ENCODE measurements at places on chromosomes 5 and 9.

DNA sequence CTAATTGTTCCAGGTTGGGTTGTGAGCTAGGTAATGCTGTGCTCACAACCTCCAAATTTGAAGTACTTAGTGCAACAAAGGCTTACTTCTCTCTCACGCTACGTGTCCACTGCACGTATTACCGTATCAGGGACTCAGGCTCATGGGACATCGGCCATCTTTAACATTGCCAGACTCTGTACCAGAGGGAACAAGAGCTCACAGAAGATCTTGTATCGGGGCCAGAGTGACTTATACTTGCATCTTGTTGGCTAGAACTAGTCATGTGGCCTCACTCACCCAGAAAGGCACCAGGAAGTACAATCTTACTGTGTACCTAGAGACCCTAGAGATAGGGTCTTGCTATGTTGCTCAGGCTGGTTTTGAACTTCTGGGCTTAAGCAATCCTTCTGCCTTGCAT lies 81.1 kb upstream of the KLF9 start:
- DNase-seq: no peak

- no peak for DNase-seq
Measured at GRCh38 chr5:56317923-56318561, 84.9 kb upstream of the ANKRD55 start.

- no peak for DNase-seq
Measured at GRCh38 chr9:79477955-79478771, 93.6 kb upstream of the TLE4 start.

- DNase-seq: peak; percentile 77
Measured at GRCh38 chr9:135961277-135961715, at the start of gene UBAC1. Gene UBAC1, minus strand, starts transcription at chr9:135961373. Its CDS starts 211 bp downstream, at chr9:135961162.

- DNase-seq: no peak
Measured at GRCh38 chr9:99041618-99042017, 63.3 kb upstream of the TGFBR1 start.

DNA sequence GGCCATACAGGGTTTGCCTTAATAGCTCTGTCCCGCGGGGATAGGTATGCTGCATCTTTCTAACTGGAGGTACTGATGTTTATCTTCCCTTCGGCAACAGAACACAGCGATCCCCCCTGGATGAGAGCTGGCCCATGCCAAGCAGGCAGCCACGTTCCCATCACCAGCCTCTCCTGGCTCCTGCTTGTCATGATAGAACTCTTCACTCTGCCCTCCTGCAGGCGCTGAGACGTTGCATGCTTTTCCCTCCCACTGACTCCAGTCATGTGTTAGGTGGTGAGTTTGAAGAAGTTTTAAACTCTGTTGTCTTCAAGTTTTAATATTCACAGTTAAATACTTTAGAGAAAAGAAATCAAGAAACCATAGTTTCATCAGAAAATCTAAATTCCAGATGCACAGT lies 60.0 kb downstream of the MED27 start:
- DNase-seq: no peak

DNA sequence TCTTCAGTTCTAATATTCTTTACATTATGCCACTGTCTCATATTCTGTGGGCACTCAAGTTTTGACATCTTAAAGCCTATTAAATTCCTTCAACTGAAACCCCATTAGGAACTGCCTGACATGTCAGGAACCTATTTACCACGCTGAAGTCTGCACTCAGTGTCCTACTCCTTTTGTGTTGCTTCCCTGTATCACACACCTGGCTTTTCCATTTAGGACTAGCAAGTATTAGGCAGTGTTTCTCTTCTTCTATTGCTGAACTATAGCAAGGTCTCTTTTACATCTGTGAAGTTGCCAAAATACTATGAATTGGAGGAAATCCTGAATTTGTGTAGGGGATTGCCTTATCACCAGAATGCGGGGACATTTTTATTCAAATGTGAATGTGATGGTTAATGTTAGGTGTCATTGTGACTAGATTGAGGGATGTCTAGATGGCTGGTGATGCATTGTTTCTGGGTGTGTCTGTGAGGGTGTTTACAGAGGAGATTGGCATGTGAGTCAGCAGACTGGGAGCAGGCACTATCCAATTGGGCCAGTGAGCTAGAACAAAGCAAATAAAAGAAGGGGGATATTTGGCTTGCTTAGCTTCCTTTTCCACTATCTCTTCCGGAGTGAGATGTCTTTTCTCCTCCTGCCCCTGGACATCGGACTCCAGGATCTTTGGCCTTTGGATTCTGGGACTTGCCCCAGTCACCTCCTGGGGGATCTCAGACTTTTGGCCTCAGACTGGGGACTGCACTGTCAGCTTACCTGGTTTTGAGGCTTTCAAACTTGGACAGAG lies 21.2 kb upstream of the VCAN start:
- no peak for DNase-seq

GRCh38 chr5:136906545-136906944 lies 541.2 kb upstream of the TRPC7 start:
- no peak for DNase-seq

DNA sequence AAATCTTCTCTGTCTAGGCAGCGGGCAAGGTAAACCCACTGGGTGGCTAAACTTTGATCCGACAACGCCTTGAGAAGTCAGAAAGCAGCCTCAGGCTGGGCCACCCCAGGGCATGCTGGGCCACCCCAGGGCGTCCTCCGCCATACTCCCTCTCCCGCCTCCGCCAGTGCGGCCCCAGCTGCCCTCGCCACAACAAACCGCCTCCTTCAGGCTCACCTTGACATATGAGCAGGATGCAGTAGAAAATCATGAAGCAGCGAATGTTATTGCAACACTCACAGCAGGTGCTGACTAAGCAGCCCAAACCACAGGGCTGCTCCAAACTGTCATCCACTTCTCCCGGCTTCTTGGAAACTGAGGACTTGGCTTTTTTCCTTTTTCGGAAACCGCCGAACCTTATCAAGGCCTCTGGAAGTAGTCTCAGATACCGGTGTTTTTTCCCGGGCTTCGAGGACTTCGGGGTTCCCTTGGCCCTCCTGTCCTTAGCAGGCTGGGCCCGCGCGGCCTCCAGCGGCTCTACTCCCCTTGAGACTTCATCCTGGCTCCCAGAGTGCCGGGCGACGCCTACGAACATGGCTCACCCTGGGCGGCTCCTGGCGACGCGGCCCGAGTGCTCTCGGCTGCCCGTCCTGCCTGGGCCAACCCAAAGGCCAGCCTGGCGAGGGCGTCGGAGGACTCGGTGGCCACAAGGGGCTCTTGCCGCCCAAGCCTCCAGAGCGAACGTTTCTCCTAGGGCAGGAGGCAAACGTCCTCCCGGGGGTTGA lies at the start of gene SLCO6A1:
Gene SLCO6A1, minus strand, starts transcription at position 731 of the 764 bp plus-strand sequence. Its CDS starts 157 bp downstream, at position 574.
- no peak for DNase-seq

- DNase-seq: no peak
Measured at GRCh38 chr5:109416882-109417281, 7.1 kb upstream of the PJA2 start.

DNA sequence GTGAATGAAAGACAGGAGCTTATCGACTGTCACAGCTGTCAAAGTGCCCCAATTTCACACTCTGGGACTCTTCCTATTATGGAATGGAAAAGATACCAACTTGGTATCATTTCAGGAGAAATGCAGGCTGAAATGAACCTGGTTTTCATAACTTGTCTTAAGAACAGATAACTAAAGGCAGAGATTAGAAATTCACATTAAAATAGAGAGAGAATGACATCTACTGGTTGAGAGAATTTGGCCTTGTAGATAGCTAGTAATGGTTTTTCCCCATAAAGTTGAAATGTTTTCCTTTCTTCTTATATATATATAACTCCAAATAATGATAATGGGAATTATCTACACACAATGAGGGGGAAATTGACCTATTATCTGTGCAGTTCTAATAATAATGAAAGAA lies 600.2 kb upstream of the CCNG1 start:
- no peak for DNase-seq

DNA sequence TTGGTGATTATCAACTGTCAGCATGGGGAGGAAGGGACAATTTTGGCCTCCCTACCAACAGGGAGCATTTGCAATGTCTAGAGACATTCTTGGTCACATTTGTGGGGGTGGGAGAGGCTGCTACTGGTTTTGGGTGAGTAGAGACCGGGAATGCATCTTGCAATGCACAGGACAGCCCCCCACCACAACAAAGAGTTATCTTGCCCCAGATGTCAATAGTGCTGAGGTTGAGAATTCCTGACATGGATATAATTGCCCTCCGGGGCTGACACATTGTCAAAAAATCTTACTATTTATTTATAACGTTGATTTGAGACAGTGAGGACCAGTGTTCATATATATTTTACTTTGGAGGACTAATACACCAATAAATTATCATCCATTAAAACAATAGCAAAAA lies 316.1 kb downstream of the PSAT1 start:
- DNase-seq: no peak

DNA sequence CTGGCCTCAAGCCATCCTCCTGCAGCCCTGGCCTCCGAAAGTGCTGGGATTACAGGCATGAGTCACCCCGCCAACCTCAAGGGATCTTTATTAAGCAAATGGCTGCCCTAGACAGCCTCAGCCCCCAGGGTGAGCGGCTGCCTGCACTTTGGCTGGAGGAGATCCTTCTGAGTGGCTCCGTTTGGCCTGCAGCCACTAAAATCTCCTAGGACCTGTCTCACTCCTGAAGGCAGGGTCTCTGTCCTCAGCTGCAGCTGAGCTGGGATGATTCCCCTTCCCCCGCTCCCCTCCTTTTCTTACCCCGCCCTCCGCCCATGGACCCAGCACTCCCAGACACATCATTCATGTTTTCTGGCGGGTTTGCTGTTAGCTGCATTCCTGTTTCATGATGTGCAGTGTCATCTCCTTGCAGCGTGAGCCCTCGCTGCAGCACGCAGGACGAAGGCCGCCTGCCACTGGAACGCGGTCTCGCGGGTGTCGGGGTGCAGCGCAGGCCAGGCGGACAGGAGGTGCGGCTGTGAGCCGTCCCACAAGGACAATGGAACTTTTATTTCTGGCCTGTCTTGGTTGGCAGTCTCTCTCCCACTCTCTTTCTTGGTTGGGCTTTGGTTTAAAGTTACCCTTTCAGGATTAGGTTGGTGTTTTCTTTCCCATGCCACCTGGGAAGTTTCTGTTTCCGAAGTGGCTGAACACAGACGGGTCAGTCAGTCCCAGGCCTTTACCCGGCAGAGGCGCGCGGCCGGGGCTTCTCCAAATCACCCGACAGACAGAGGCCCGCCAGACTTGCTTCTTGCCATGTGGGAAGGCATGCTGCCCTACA lies 137.1 kb downstream of the FOXD1 start:
- no peak for DNase-seq

DNA sequence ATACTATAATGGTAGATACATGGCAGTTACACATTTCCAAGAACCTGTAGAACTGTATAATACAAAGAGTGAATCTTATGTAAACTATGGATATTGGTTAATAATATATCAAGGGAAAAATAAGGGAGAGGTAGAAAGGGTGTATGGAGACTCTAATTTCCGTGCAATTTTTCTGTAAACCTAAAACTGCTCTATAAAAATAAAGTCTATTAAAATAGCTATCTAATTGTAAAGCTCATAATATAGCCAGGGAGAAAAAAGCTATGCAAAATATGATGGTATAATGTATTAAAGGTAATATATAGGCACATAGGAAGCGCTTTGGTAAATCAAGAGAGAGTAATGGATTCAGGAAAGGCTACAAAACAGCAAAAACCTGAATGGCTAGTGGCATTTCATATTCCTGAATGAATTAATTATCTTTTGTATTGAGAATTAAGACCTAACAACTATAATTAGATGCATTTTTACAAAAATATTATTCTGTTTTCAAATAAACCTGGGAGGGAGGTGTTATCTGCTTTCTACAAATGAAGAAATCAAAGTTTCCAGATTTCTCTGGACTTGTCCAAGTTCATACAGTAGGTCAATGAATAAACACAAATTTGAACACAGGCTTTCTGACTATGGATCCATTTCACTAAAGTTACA lies 22.8 kb downstream of the ANXA1 start:
- no peak for DNase-seq

- no peak for DNase-seq
Measured at GRCh38 chr5:155260798-155261197, 247.2 kb downstream of the KIF4B start.

GRCh38 chr5:8289779-8290178 lies 420.8 kb downstream of the MTRR start:
- no peak for DNase-seq

DNA sequence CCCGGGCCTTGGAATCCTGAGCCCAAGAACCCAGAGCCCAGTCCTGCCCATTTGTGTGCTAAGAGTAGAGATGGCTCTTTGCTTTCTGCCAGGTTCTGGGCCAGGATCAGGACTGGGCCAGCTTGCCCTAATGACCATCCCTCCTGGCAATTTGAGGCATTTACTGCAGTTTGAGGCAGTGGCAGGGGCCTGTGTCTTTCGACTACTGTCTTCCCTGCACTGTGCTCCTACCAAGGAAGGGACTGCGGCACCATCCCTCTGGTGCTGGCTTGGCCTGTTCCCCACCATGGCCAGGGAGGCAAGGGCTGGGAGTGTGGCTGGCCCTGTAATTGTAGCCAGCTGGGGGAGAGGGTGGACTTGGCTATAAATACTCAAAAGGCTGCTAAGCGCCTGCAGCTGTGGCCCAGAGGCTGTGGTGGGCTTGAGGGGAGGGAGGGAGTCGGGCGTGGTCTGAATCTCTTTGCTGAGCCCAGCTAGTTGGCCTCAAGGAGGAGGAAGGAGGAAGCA lies 4.6 kb downstream of the ENHO start:
- DNase-seq: no peak

DNA sequence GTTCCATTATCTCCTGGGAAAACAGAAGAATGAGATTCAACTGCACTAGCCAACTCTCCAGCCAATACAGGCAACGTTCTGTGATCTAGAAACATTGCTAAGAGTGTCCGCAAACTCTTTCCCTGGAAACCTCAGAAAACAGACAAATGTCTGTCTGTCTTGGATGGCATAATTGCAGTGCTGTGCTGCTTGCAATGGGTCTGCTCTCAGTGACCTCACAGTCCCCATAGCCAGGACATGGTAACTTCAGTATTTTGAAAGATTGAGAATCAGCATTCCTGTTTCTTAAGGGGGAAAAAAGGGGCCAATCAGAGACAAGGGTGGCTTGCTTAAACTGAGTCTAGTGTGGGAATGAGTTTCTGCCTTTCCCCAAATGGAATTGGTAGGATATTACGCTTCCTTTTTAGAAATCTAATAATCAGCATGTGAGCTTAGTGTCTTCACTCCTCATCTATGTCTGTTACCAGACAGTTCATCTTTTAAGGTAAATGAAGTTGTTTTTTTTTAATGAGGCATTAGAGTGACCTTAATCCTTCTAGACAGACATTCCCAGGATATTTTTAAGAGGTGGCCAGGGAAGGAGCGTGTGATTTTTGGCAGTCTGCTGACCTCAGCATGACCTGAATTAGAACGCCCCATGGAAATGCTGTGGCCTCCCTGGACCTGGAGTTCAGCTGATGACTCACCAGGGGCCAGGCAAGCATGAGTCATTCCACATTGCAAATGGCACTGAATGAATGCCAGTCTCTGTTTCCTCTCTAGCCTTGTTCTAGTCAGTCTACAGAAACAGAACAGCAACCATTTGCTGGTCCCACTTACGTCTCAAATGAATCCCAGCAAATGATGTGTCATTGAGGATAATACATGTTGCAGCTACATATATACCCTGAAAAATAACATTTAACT lies 210.2 kb upstream of the ACTBL2 start:
- no peak for DNase-seq

GRCh38 chr5:81246697-81247096 lies 13.6 kb downstream of the CKMT2 start:
- no peak for DNase-seq

DNA sequence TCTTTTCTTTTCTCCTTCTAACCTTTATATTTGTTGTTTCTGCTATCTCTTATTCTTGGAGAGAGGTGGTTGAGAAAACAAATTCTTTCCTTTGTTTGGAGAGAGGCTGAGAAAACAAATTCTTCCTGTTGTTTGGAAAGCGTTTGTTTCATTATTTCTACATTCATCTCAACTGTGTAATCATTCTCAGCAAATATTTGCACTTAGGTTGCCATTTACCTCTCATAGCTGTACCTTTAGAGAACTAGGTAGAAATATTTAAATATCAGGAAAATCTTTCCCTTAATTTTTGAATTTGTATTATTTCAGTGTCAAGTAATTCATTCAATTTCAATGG lies 1824.4 kb upstream of the CDH9 start:
- DNase-seq: no peak
